Heart left ventricle (tissue), 16 donors: ENCODE measurements at places on chromosomes 5 and 9. TPM values are rescaled to one million over a fixed set of nuclear protein-coding genes. Genes with fewer than 3 reads are reported as not detected.
A peak's percentile ranks its signal among the peaks of the same experiment; 100 is the strongest.

The ZNF354C gene
- 3.9 TPM for total RNA-seq

The OLFML2A gene
- total RNA-seq: 34.1 TPM

The S100Z gene
- total RNA-seq: not detected

The MOB3B gene
- 1.7 TPM for total RNA-seq

DNA sequence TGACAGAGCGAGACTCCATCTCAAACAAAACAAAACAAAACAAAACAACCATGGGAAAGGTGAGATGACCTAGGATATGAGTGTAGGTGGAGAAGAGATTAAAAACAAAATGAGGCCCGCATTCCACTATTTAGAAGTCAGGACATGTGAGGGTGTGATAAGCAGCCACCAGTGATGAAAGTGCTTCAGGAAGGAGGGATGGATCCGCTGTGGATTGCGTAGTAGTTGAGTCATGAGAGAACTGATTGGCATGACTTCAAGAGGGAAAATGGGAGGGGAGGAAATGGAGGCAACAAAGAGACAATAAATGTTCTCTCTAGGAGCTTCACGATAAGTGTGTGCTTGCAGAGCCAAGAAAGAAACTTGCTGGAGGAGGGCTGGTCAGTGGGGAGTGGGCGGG is 367.6 kb downstream of the ARL15 start:
- no peaks in the 10 kb centered on the region for H3K4me1 ChIP-seq
- H3K4me3 ChIP-seq: no peak overlapping the region

GRCh38 chr9:14924230-14925219 is 14.3 kb upstream of the FREM1 start:
- no peaks in the 10 kb centered on the region for H3K27me3 ChIP-seq
- H3K4me1 ChIP-seq: no peaks in the 10 kb centered on the region
- H3K27ac ChIP-seq: no peak overlapping the region
- H3K4me3 ChIP-seq: no peak overlapping the region

DNA sequence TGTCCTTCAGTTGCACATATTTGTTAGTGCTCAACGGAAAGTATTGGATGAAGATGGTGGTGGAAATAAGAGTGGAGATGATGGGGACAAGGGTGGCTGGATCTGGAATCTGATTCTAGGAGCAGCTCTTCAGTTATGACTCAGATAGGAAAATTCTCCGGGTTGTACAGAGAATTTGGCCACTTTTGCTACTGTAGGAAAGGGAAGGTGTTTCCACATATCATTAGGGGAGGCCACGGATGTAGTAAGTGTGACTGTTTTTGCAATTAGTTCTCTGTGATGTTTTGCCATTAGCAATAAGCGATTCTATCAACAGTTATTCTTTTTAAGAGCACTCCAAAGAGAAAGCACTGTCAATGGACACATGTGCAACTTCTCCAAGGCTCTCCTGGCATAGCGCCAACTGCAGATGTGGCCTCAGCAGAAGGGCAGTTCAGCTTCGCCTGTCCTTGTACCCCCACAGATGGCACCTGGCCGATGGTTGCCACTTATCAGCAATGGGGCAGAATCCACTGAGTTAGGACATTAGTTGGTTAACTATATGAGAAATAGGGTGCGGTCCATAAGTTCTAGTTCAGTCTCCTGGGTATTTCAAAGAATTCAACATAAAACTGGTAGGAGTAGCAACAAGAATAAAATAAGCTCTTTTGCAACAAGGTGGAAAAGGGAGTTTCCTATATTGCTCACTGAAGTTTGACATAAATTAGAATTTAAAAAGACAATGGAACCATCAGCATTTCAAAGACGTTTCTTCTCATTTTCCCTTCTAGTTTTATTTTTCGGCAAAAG is 96.3 kb downstream of the ARSB start:
- H3K27me3 ChIP-seq: no peaks in the 10 kb centered on the region
- H3K4me3 ChIP-seq: no peak overlapping the region
- DNase-seq: no peak
- H3K27ac ChIP-seq: no peak overlapping the region

DNA sequence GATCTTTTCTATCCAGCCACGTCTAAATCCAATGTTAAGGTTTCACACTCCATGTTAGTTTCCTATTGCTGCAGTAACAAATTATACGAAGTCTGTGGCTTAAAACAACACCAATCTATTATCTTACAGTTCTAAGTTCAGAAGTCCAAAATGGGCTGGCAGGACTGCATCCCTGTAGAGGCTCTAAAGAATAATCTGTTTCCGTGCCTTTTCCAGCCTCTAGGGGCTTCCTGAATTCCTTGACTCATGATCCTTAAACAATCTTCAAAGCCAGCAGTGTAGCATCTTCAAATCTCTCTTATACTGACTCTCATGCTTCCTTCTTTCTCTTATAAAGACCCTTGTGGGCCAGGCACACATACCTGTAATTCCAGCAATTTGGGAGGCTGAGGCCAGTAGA is 6.8 kb downstream of the PLGRKT start:
- no peak for DNase-seq
- H3K27me3 ChIP-seq: no peaks in the 10 kb centered on the region
- H3K4me3 ChIP-seq: no peak overlapping the region
- no peak overlapping the region for H3K27ac ChIP-seq
- peaks cover 6% of the 10 kb centered on the region for H3K36me3 ChIP-seq

DNA sequence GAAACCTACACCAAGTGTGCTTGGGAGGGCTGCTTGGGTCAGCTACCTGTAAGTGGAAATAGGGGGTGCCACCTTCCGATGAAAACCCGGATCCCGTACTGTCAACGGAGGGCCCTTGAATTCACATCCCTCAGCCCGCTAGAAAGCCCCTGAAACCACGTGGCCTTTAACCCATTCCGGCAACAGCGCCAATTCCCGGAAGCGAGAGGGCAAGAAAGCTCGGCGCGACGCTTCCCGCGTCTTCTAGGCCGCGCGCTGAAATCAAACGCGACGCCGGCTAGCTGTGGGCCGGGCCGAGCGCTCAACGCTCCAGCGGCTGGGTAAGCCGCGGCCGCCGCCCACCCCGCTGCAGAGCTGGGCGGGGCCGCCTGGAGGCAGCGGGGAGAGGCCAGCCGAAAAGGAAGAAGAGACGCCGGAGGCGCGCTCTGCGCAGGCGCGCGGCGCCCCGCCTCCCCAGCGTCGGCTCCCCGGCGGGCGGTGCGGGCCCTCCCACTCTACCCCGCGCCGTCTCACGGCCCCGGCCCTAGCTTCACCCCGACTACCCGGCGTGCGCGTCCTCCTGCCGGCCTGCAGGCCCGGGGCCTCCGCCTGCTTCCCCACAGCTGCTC is at the start of gene KIF2A:
Gene KIF2A, plus strand, starts transcription at position 492 of the 608 bp plus-strand sequence. CDS start 267 bp downstream, outside the sequence.
- no peaks in the 10 kb centered on the region for H3K27me3 ChIP-seq
- DNase-seq: peak; percentile 90
- no peaks in the 10 kb centered on the region for H3K36me3 ChIP-seq
- H3K27ac ChIP-seq: peak within 1 kb of the TSS; percentile 85
- peak within 1 kb of the TSS; percentile 100 for H3K4me3 ChIP-seq

GRCh38 chr9:3863686-3864085 is 337.9 kb upstream of the RFX3 start:
- H3K36me3 ChIP-seq: no peaks in the 10 kb centered on the region
- H3K4me1 ChIP-seq: no peaks in the 10 kb centered on the region
- H3K27me3 ChIP-seq: no peaks in the 10 kb centered on the region
- no peak for DNase-seq
